GM13976 (cell line): ENCODE measurements at places on chromosomes 3 and 15.
A peak's percentile ranks its signal among the peaks of the same experiment; 100 is the strongest.

- DNase-seq: no peak
These were observed 1458.4 kb upstream of the CADM2 start for GRCh38 chr3:83500422-83500821.

DNA sequence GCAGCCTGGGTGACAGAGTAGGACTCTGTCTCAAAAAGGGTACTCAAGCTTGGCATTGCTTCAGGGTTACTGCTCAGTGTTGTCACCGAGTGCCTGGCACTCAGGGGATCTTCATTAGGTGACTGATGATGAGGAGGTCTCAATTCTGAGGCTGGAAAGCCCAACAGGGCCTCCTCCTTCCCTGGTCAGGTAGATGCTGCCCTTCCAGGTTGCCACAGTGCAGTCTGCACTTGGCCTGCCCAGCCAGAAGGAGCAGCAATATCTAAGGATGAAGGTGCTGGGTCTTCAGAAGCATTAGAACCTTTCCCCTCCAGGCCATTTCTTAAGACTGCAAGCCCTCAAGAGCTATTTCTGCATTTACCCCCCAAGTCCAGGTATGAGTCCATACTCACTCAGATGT is 42.0 kb downstream of the PGPEP1L start:
- DNase-seq: no peak

GRCh38 chr3:33438284-33438668 is 1.9 kb downstream of the UBP1 start:
- no peak for DNase-seq

GRCh38 chr3:133983576-133984560 is 45.9 kb downstream of the SLCO2A1 start:
- no peak for DNase-seq

DNA sequence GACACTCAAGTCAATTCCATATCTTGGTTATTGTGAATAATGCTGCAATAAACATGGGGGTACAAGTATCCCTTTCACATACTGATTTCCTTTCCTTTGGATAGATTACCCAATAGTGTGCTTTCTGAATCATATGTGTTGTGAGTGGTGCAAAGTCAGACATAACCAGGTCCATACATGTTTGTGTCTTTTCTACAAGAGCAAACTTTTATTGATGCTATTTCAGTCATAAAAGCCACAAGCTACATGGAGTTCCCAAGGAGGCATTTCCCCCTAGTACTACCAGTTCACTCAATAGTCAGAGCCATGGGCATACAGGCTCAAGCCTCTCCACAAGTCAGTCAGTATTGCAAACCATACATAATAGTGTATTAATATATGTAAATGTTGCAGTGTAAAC is 10.1 kb downstream of the CEP63 start:
- no peak for DNase-seq

DNA sequence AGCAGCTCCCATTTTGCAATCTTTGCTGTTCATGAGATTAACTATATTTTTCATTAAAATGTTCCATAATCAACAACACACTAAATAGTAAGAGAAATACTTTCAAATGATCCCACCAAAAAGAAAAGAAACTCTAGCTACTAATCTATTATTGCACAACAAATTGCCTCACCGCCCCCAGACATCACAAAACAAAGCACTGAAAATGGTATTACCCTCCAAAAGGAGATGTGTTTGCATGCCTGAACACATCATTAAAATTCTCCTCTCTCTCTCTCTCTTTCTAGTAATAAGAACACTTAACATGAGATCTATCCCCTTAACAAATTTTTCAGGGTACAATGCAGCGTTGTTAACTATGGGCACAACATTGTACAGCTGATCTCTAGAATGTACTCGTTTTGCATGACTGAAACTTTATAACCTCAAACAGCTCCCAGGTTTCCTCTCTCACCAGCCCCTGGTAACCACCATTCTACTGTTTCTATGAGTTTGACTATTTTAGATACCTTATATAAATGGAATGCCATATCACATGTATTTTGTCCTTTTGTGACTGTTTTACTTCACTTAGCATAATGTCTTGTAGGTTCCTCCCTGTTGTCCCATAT is 33.1 kb downstream of the WNT5A start:
- no peak for DNase-seq

DNA sequence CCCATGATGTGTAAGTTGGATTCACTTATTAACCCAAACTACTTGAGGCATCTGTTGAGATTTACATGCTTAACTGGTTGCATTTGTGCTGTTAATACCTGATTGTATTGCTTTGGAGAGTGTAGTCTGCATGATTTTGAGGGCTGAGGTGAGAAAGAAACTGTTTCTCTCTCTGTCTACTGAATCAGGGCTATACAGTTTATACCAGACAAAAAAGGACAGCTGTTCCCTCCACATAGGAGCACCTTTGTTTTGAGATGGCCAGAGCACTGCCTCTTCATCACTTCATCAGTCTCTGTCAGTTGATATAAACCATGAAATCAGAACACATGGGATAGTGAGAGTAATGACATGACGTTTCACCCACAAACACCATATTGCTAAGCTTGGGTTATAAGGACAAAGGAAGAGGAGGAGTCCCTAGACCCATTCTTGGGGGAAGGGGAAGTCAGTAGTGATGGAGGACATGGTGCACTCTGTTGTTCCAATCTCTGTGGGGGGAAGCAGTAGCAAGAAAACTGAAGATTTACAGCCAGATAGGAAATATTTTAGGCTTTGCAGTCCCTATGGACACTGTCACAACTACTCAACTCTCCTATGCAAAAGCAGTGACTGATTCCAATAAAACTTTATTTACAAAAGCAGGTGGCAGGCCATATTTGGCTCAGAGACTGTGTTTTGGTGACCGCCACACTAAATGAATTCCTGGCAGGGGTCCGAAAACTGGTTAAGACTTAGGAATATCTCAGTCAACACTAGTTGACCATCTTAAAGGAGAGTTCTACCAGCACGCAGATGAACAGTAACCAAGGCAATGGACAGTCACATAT is 123.9 kb upstream of the NR2E3 start:
- no peak for DNase-seq

DNA sequence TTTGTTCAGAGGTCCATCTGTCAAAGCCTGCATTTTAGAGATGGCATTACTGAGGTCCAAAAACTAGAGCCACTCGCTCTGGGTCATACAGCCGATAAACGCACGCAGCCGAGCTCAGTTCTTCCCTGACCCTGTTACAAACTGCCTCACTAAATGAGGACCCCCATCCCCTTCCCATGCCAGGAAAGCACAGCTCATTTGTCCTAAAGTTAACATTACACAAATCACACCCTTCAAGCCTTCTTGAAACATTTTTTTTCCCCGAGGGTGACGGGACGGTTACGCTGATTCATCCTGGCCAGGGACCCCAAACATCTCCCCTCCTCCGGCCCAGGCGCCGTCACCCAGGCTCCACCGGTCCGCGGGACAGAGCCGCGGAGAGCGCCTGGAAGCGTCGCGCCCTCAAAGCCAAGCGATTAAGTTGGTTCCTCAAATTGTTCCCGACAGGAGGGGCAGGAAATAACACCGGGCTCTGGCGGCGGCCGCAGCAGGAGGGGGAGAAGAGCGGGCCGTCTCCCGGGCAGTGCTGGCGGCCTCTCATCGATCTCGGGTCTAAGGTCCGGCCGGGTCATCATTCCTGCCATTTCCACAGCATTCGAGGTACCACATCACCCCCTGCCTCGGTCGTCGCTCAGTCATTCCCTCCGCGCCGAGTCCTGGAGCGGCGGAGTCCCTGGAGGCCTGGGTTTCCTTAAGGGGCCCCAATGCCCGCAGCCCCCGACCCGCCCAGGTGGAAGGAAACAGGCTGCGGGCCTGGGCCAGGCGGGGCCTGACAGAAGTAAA is 619 bp upstream of the CMTM8 start:
- no peak for DNase-seq

DNA sequence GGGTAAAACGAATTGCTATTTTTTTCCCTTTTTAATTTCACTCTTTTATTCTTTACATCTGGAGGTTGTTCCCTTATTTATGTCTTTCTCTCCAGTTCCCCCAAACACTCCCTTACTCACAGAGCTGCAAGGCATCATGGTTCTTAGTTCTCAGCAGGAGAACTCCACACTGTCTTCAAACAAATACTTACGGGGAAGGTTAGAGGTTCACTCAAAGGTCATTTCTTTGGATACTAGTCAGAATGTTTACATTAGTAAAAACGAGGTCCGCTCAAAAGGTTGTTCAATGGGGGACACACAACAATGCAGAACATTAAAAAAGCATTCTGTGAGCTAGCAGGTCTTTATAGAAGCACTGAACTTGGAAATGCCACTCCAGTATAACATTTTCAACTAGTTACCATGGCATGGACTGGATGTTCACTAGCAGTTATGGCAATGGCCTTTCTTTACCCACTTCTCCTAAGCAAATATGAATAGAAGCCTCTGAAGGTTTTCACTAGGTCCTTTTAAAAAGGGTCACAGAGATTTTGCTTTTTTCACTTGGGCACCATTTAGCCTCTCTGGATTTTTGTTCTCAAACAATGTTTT is 201.7 kb downstream of the MEIS2 start:
- DNase-seq: no peak

- DNase-seq: peak; percentile 69
These were observed 7.3 kb downstream of the ILDR1 start for GRCh38 chr3:122014741-122015140.

DNA sequence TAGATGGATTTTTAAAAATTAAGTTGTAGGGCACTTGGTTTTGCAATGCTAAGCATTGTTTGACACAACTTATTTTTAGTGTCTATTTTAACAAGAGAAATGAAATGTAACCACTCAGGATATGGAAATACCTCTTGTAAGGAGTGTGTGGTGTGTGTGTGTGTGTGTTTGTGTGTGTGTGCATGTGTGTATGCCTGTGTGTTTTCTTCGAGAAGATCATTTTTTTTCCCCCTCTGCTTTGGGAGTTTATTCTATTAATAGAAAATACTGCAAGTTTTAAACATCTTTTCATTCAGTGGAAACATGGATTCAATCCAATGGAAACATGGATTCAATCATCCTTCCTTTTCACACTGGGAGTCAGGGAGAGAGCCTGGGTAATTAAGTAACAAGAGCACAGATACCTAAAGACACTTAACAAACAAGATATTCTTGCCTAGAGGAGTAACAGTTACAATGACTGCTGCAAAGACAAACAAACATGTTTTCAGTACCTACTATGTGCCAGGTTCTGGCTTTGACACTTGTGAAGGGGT is 567.2 kb upstream of the TBL1XR1 start:
- DNase-seq: no peak

DNA sequence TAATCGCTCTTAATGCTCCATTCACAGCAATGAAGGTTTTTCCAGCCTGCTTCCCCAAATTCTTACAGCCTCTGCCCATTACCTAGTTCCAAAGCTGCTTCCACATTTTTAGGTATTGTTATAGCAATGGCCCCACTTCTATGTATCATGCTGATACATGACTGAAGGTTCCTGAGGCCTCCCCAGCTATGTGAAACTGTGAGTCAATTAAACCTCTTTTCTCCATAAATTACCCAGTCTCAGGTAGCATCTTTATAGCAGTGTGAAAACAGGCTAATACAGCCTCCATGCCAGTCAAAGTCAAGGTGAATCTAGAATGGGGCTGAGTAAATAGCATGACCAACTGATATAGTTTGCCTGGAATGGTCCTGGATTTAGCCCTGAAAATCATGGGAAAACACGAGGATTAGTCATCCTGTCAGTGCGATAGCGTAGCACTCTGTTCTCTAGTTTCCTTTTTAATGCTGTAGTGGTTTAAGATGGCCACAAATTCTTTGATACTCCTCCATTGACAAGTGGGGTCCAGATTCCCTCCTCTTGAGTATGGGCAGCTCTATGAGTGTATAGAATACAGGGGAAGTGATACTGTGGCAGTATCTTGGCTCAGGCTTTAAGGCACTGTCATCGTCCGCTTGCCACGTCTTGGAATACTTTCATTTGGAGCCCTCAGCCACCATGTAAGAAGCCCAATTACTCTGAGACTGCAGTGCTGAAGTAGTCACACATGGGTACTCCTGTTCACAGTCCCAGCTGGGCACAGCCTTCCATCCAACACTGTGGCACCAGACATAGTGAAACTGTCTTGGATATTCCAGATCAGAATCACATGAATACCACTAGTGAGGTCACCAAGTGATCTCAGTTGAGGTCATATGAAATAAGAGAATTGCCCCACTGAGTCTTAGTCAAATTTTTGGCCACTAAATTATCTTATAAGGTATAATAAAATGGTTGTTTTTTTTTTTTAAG is 94.0 kb upstream of the PLCL2 start:
- no peak for DNase-seq

- no peak for DNase-seq
These were observed 375.2 kb downstream of the TUSC7 start for GRCh38 chr3:117084739-117085270.

DNA sequence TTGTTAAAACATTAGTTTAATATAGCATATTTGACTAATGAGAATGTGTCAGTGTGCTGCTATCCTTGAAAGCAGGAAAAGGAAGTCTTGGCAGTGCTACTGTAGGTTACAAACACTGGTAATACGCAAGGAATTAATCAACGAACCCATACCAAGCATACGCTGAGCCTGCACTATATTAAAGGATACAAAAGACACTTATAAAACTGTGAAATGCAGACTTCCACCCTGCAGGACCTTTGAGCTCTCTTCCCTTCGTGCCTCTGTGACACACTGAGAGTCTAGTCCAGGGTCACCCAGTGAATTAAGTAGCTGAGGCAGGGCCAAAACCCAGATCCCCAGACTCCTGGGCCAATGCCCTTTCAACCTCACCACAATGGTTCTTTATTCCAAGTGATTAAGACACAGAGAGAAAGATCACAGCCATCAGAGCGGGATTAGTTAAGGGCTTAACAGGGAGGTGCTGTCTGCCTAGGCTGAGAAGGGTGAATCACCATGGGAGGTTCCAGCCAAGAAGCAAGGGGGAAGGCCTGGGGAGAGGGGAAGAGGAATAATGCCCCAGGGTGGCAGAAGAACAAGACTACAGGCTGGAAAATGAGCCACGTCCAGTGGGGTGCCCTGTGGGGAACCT is 6.8 kb downstream of the ANXA2 start:
- DNase-seq: no peak

GRCh38 chr3:71977525-71977924 is 192.6 kb upstream of the PROK2 start:
- no peak for DNase-seq

- no peak for DNase-seq
These were observed 7.4 kb downstream of the RRP9 start for GRCh38 chr3:51934139-51934850.

GRCh38 chr3:109728861-109729494 is 391.6 kb upstream of the DPPA4 start:
- DNase-seq: no peak

DNA sequence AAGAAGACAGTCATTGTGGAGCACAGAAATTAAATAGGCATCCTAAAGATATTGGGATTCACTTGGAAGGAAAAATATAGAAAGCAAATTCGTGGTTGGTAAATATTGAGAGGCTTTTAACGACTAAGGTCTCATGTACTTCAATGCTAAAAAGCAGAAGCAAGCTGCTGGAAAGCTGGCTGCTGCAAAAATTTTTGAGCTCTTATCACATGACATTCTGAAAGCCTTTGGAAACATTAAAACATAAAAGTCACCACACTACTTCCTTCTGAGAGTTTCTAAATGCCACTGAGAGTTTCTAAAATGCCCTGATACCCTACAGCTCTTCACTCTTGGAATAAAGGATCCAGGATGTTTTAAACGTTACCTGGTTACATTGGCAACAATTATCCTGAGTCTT is 39.0 kb upstream of the CBLB start:
- DNase-seq: peak; percentile 10
